ENCODE measurements at places on chromosomes 16 and 17. TPM values are rescaled to one million over a fixed set of nuclear protein-coding genes. Genes with fewer than 3 reads are reported as not detected.

PPP1R1B gene
- 280 TPM for polyA plus RNA-seq

GRCh38 chr17:80856863-80857755, 134.5 kb upstream of the CHMP6 start:
- peak overlapping the region; percentile 22 for H3K27ac ChIP-seq
- no peak overlapping the region for H3K4me3 ChIP-seq
- DNase-seq, result peak; percentile 58

SNAI3 gene
- 0.60 TPM for polyA plus RNA-seq

- peak overlapping the region; percentile 24 for H3K27ac ChIP-seq
- no peaks in the 10 kb centered on the region for H3K4me1 ChIP-seq
- H3K4me3 ChIP-seq, result no peak overlapping the region
- H3K27me3 ChIP-seq, result no peaks in the 10 kb centered on the region
- no peaks in the 10 kb centered on the region for H3K36me3 ChIP-seq
Observed at GRCh38 chr16:23908790-23909189, 73.0 kb downstream of the PRKCB start.

GRCh38 chr17:55284001-55284884, 19.5 kb downstream of the HLF start:
- H3K4me3 ChIP-seq, result no peak overlapping the region
- no peaks in the 10 kb centered on the region for H3K36me3 ChIP-seq
- peak overlapping the region; percentile 89 for H3K27ac ChIP-seq
- H3K4me1 ChIP-seq, result peaks cover 88% of the 10 kb centered on the region

SLC5A10 gene
- 0.19 TPM for polyA plus RNA-seq

WDR59 gene
- 13.8 TPM for polyA plus RNA-seq

DNA sequence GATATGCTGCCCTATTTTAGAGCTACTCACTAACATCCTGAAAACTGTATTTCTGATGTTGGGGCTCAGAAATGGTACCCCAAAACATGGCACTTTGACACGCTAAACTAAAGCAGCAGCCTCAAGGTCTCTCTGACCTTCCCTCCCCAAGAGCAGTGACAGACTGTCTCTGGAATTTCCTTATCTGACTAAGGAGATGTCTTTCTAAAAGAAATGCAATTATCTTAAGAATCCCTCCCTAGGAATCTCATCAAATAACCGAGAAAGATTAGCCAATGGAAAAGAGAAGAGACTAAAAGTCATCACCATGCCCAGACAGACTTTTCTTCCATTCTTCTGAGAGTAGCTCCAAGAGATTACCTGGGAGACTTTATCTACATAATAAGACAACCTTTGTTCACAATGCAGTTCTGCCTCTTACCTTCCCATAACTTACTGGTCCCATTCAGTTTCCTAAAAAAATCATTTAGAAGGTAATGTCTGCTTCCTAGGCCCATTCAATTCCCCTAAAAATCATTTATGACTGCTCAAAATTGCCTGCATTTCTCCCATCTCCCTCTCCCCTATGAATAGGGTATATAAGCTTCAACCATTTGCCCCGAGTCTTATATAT, 123.9 kb downstream of the CPPED1 start:
- H3K27ac ChIP-seq, result no peak overlapping the region
- H3K4me1 ChIP-seq, result no peaks in the 10 kb centered on the region
- H3K27me3 ChIP-seq, result no peaks in the 10 kb centered on the region
- no peak for DNase-seq
- H3K36me3 ChIP-seq, result no peaks in the 10 kb centered on the region

DNA sequence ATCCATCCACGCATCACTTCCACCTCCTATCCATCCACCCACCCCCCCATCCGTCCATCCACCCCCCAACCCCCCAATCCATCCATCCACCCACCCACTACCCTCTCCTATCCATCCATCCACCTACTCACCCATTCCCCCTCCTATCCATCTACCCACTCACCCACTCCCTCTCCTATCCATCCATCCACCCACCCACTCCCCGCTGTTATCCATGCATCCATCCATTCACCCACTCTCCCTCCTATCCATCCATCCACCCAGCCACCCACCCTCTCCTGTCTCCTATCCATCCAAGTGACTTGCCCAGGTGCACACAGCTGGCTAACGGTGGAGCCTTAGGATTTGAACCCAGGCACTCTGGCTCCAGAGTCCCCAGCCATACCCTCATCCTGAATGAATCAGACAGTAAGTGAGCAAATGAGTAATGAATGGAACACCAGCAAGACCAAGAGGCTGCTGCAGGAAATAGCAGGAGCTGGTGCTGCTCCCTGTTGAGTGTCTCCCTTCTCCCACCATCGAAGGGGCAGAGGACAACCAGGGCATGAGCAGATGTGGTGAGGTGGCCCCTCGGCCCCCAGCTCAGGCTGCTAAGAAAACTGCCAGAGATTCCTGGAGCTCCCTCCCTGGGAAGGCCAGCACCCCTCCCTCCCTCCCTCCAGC, 62.5 kb downstream of the LITAF start:
- DNase-seq, result no peak
- no peak overlapping the region for H3K27ac ChIP-seq
- H3K36me3 ChIP-seq, result no peaks in the 10 kb centered on the region
- H3K4me1 ChIP-seq, result no peaks in the 10 kb centered on the region
- no peaks in the 10 kb centered on the region for H3K27me3 ChIP-seq
- H3K4me3 ChIP-seq, result no peak overlapping the region

GRCh38 chr16:85528528-85529387, 84.4 kb upstream of the GSE1 start:
- H3K4me1 ChIP-seq, result peaks cover 7% of the 10 kb centered on the region
- DNase-seq, result peak; percentile 63
- no peak overlapping the region for H3K27ac ChIP-seq
- no peaks in the 10 kb centered on the region for H3K27me3 ChIP-seq
- no peaks in the 10 kb centered on the region for H3K36me3 ChIP-seq

DNA sequence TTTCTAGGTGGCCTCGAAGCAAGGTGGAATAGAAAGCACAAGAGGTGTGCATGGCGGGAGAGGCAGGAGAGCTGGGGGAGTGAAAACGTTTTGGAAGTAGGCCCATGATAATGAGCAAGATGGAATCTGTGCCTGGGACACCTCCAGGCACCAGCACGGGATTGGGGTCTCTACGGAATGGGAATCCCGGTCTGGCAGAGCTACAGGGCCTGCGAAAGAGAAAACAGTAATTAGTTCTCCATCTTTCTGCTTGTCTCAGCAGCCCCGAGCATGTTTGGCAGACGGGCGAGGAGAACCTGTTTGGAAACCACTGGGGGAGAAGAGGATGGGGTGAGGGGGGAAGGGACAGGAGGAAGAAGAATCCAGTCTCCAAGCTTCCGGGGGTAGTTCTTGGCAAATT, 258.7 kb downstream of the SOX9 start:
- no peak for DNase-seq
- no peaks in the 10 kb centered on the region for H3K27me3 ChIP-seq
- no peak overlapping the region for H3K27ac ChIP-seq
- H3K4me3 ChIP-seq, result no peak overlapping the region

GRCh38 chr16:68517606-68518166, 21.4 kb upstream of the ZFP90 start:
- H3K27ac ChIP-seq, result no peak overlapping the region
- H3K27me3 ChIP-seq, result no peaks in the 10 kb centered on the region
- H3K4me3 ChIP-seq, result no peak overlapping the region
- peaks cover 7% of the 10 kb centered on the region for H3K4me1 ChIP-seq

DNA sequence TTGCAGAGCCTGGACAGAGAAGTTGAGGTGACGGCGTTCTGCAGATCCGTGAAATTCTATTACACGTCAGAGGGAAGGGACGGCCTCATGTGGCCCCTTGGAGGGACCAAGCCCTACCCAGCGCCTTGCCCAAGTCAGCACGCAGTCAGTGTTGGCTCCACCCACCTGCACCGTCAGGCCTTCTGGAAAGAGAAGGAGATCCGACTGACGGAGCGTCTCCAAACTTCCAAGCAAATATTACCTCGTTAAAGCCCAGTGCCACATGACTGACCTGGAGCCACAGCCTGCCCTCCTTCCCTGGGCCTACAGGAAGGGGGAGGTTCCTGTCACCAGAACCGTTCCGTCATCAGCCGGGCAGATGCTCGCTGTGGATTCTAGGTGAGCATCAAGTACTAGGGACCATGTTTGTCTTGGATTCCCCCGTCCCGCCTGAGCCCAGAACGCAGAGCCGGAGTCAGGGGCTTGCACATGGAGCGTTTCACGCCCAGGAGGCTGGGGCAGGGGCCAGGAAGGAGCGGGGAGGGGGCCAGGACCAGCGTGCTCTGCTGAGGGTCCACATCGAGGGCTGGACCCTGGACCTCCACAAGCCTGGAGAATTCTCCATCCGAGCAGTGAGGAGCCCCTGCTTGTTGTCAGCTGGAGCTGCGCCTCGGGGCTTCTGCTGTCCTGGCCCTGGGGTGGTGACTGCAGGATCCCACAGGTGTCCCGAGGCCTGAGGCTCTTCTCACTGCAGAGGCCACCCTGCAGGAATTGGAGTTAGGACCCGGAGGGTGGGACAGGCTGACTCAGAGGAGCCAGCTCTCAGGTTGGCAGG, 22.6 kb upstream of the METRNL start:
- peaks cover 13% of the 10 kb centered on the region for H3K4me1 ChIP-seq
- H3K4me3 ChIP-seq, result no peak overlapping the region

DNA sequence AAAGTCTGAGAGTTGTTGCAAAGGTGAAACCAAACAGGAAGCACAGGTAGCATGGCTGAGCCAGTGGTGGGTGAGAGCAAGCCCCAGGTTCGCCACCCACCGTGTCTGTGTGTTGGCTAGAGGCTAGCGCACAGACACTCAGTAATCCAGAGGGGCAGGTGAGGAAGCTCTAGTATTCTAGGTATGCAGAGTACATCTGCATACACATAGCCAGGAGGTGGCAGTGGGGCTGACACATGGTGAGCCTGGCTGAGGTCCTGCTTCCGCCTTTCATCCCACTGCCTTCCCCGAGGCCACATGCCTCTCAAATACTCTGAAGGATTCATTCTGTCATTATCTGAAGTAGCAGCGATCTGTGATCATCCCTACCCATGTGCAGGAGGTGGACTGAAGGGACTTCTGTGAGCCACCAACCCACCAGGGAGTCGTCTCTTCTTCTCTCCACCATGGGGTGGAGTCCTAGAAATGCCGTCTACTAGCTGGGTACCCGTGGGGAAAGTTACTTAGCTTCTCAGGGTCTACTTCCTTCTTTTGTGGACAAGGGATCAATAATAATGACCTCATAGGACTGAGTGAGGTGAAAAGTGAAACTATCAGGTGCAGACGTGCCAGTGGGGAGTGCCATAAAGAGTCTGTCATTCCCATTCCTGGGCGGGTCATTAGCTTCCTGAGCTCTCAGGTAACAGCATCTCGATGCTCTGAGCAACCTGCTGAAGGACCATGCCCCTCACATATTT, 36.0 kb upstream of the ICAM2 start:
- no peak overlapping the region for H3K4me3 ChIP-seq
- H3K4me1 ChIP-seq, result no peaks in the 10 kb centered on the region

- no peak overlapping the region for H3K4me3 ChIP-seq
- H3K27ac ChIP-seq, result peak overlapping the region; percentile 84
- no peaks in the 10 kb centered on the region for H3K36me3 ChIP-seq
- no peaks in the 10 kb centered on the region for H3K27me3 ChIP-seq
Observed at GRCh38 chr16:17330044-17330443, 140.7 kb downstream of the XYLT1 start.

GRCh38 chr16:85296859-85297660, 184.8 kb upstream of the CIBAR2 start:
- H3K27me3 ChIP-seq, result no peaks in the 10 kb centered on the region
- peaks cover 10% of the 10 kb centered on the region for H3K4me1 ChIP-seq
- H3K36me3 ChIP-seq, result no peaks in the 10 kb centered on the region
- DNase-seq, result no peak
- H3K4me3 ChIP-seq, result no peak overlapping the region

GRCh38 chr16:57996406-57997175, 3.9 kb downstream of the ZNF319 start:
- no peak for DNase-seq
- no peak overlapping the region for H3K4me3 ChIP-seq
- peaks cover 43% of the 10 kb centered on the region for H3K36me3 ChIP-seq
- no peak overlapping the region for H3K27ac ChIP-seq

DNA sequence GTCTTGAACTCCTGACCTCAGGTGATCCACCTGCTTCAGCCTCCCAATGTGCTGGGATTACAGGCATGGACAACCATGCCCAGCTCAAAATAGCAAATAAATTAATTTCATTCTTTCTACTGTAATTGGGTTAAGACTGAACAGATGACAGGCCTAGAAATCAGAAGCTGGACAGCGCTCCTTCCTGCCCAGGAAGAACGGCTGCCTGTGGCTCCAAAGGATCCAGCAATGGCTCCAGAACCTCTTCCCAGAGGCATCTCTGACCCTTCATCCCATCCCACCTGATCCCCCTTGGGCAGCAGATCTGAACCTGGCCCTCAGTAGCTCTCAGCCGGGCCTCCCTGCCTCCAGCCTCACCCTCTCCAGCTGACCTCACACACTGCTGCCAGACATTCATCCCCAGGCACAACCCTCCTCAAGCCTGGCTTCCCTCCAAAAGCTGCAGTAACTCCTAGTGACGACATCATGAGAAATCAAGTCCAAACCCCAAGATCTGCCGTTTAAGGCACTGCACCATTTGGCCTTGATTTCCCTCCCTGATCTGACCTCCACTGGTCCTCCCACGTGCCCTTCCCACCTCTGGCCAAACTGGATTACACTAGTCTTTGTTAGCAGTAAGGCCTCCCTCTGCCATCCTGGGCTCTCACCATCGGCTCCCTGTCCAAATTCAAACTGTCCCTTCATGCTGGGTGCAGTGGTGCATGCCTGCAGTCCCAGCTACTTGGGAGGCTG, 3.1 kb upstream of the MIF4GD start:
- H3K4me1 ChIP-seq, result no peaks in the 10 kb centered on the region
- H3K27ac ChIP-seq, result no peak overlapping the region
- no peaks in the 10 kb centered on the region for H3K27me3 ChIP-seq
- H3K4me3 ChIP-seq, result no peak overlapping the region
- no peak for DNase-seq

- H3K27me3 ChIP-seq, result no peaks in the 10 kb centered on the region
- DNase-seq, result no peak
- no peaks in the 10 kb centered on the region for H3K36me3 ChIP-seq
- peak overlapping the region; percentile 26 for H3K4me3 ChIP-seq
- H3K27ac ChIP-seq, result peak overlapping the region; percentile 79
Observed at GRCh38 chr17:16484445-16485175, 7.4 kb downstream of the LRRC75A start.

DNA sequence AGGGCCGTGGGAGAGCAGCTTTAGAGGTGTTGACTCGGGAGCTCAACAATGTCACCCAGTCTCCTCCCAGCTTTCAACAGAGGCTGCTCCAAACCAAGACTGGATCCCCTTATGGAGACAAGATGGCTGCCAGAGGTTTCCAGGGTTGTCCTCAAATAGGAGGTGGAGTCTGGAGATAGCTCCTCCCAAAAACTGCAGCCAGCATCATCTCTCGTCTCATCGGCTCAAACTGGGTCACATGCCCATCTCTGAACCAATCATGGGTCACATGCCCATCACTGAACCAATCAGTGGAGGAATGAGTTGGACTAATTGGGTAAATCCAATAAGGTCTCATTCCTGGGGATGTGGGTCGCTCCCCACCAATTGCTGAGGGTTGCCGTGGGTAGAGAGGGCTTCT, 41.1 kb upstream of the C16orf82 start:
- H3K4me1 ChIP-seq, result no peaks in the 10 kb centered on the region
- no peak for DNase-seq
- H3K27me3 ChIP-seq, result no peaks in the 10 kb centered on the region

HIGD1B gene
- 1.1 TPM for polyA plus RNA-seq

All from sigmoid colon (tissue), 7 donors.